Activated CD4-positive, alpha-beta T cell treated with anti-CD3 and anti-CD28 coated beads, Interleukin-2, amount 50 U/mL, for 48 hours (primary cell): ENCODE measurements at places on chromosomes 12 and 14.

GRCh38 chr12:737122-737739 is 15.1 kb upstream of the WNK1 start:
- no peak for DNase-seq

GRCh38 chr14:69644814-69645213 is 33.4 kb downstream of the SUSD6 start:
- no peak for DNase-seq

DNA sequence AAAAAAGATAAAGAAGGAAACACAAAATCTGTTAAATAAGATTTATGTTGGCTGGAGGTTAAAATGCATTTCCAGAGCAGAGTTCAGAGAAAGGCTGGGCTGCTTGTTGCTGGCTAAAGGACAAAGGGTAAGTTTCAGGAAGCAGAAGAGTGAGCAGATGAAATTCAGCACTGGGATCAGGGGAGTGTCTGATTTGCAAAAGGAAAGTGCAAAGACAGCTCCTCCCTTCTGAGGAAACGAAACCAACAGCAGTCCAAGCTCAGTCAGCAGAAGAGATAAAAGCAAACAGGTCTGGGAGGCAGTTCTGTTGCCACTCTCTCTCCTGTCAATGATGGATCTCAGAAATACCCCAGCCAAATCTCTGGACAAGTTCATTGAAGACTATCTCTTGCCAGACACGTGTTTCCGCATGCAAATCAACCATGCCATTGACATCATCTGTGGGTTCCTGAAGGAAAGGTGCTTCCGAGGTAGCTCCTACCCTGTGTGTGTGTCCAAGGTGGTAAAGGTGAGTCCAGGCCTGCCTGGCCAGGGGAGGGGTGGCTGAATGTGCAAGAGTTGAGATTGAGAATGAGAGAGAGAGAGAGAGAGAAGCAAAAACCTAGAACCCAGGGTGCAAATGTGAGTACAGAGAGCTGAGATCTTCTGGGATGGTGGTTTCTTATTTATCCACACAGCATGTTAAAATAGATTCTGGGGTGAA is at the start of gene OAS1:
TSS of gene OAS1 (plus strand) at position 251 of the 703 bp plus-strand sequence. CDS start at position 329, 78 bp downstream.
- DNase-seq = no peak

GRCh38 chr14:96118391-96118790 is 79.2 kb downstream of the C14orf132 start:
- no peak for DNase-seq

DNA sequence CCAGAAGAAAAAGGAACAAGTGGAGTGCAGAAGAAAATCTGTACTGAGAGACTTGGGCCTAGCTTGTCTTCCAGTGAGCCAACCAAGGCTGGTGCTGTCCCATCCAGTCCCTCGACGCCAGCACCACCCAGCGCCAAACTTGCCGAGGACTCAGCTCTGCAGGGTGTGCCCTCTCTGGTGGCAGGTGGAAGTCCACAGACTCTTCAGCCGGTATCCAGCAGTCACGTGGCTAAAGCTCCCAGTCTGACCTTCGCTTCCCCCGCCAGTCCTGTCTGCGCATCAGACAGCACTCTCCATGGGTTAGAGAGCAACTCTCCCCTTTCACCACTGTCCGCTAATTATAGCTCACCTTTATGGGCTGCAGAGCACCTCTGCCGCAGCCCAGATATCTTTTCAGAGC is 15.6 kb downstream of the CIPC start:
- no peak for DNase-seq

- DNase-seq = no peak
Observed at GRCh38 chr12:95487024-95487423, 13.1 kb downstream of the METAP2 start.

DNA sequence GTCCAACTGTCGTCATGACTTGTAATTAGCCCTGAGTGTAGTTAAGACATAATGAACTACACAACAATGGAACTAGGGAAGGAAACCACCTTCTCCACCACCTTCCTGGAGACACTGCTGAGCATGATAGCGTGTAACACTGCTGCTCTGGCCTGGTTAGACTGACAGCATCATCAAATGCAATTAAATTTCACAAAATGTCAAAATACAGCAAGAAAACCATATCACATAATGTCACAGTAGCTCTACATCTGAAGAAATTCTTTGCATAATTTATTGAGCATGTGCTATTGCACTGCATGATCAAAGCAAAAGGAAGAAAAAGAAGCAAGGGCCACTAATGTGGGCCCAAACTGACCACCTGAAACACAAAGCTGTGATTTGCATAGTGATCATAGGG is 321.8 kb upstream of the TMTC1 start:
- no peak for DNase-seq

DNA sequence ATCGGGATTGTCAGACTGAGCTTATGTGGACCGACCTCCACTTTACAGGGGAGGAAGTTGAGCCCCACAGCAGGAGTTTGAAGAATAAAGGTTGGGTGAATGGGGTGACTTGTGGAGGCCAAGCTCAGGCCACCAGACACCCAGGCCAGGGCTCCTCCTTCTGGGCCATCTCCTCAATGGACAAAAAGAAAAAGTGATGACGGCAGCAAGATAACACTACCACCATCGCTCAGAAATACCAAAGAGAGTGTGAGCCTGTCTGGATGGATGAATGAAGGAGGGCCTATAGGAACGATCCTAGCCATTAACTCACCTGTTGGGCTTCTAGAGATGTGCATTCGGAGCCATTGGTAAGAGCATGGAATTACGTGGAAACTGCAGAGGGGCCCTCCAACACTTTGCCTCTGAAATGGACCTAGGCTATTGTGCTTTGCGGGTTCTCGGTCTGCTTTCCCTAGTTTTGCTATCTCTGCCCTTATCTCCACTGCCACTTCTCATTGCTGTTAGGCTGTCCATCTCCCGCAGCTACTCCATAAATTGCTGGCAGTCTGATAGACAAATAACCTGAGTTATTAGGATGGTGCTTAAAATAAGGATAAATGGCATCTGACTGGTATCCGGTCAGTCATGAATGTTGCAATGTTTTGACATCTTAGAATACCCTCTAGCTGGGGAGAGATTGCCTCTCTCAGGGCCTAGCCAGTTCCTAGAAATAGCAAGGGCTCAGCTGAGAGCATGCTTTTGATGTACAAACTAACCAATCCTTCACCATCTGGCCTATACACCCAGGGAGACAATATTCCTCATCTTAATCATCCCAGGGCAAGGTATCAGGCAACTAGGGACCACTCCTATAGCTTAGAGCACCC is 9.6 kb upstream of the PLEK2 start:
- no peak for DNase-seq

DNA sequence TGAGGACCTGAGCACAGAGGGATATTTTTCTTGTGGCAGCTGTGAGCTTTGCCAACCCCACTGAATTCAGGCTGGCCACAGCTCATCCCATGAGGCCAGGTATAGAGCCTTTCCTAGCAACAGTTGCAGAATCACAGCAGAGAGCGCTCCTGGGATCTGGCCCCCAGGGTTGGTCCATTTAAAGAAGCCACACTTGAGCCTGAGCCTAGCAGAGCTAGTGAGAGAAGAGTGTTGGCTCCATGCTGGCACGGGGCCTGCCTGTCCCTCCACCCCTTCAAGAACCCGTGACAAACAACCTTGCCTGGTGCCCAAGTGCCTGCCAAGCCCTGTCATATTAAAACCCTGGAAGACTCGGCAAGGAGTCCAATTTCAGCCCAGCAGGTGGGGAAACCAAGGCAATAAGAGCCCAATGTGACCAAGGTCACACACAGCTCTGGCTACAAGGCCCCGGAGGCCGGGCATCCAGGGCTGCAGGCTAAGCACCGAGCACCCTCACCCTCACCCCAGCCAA is 91.6 kb downstream of the LRRC74A start:
- DNase-seq = no peak

- no peak for DNase-seq
Observed at GRCh38 chr12:75996861-75997447, 34.6 kb downstream of the PHLDA1 start.

GRCh38 chr14:102779574-102780315 is 2.5 kb downstream of the TRAF3 start:
- DNase-seq = no peak

GRCh38 chr14:71497645-71498086 is 434.6 kb upstream of the RGS6 start:
- no peak for DNase-seq

DNA sequence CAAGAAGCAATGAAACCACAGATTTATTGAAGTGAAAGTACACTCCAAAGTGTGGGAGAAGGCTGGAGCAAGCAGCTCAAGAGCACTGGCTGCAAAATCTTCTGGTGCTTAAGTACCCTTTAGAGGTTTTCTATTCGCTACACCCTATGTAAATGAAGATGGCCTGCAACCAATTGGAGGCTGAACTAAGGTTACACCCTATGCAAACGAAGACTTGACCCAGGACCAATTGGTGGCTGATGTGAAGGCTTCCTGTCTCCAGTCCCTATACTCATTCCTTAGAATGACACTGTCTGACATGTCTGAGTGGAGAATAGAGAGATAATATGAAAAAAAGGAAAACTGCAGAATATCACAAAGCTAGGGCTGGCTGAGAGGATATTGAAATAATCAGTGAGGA is 57.2 kb downstream of the ALG10B start:
- no peak for DNase-seq

DNA sequence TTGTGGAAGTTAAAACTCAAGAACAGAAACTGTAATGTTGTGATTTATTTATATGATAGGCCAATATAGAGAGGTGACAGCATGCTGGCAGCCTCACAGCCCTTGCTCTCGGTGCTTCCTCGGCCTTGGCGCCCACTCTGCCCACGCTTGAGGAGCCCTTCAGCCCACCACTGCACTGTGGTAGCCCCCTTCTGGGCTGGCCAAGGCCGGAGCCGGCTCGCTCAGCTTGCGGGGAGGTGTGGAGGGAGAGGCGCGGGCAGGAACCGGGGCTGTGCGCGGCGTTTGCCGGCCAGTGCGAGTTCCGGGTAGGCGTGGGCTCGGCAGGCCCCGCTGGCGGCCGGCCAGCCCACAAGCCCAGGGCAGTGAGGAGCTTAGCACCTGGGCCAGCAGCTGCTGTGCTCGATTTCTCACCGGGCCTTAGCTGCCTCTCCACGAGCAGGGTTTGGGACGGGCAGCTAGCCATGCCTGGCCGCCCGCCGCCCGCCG is 65.8 kb upstream of the SLC8A3 start:
- DNase-seq = peak; percentile 4

- DNase-seq = peak; percentile 54
Observed at GRCh38 chr12:7959701-7960121, 23.7 kb upstream of the SLC2A3 start.

- no peak for DNase-seq
Observed at GRCh38 chr12:63018273-63018672, 83.3 kb upstream of the PPM1H start.

DNA sequence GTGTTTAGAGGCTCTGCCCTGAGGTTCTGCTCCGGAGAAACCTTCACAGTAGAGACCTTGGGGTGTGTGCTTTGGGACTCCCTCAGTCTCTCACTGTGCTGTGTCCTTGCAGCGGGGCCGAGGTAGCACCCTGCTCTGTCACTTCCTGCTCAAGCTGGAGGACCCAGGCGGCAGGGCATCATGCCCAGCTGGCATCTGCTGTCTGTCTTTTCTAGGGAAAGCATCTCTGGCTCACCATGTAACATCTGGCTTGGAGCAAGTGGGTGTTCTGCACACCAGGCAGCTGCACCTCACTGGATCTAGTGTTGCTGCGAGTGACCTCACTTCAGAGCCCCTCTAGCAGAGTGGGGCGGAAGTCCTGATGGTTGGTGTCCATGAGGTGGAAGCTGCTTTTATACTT is 124.5 kb downstream of the ESRRB start:
- no peak for DNase-seq

GRCh38 chr14:75764020-75764419 is 103.0 kb downstream of the TTLL5 start:
- no peak for DNase-seq

DNA sequence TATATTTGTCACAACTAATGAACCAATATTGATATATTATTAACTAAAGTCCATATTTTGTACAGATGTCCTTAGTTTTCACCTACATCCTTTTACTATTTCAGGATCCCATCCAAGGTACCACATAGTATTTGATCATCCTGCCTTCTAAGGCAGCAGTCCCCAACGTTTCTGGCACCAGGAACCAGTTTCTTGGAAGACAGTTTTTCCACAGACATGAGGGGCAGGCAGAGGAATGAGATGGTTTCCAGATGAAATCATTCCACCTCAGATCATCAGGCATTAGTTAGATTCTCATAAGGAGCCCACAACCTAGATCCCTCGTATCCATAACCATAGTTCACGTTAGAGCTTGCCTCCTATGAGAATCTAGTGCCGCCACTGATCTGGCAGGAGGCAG is 82.8 kb upstream of the BCL2L14 start:
- DNase-seq = no peak

GRCh38 chr14:100076133-100076532 is 10.9 kb downstream of the EVL start:
- DNase-seq = no peak

DNA sequence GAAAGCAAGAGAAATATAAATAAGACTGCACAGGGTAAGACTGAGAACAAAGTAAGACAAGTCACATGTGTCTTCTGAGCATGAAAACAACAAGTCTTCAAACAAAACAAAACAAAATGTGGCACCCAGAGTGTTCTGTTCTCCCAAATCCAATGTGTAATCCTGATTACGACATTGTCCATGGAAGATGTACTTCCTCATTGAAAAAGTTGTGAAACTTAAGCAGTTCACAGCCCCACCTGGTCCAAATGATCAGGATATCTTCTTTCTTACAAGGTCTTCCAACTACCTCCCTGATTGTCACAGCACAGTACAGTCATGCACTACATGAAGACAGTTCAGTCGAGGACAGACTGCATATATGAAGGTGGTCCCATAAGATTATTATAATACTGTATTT is 23.3 kb upstream of the NEK9 start:
- no peak for DNase-seq

DNA sequence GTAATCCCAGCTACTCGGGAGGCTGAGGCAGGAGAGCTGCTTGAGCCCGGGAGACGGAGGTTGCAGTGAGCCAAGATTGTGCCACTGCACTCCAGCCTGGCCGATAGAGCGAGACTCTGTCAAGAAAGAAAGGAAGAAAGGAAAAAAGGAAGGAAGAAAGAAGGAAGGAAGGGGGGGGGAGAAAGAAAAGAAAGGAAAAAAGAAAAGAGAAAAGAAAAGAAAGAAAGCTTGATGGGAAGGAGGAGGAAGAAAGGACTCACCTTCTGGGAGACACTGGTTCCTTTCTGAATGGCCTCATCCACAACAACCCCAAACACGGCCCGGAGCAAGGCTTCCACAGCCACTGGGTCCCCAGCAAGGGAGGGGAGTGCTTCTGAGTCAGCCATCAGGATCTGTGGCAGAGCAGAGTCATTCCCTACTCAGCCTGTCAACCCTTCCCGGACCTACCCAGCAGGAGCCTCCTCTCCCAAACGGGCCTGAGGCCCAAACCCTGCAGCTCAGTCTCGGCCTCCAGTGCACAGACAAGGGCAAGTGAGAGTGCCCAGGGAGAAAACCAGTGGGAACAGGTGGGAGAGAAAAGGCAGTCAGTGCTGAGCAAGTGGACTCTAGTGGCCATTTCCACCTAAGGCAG is 7.3 kb upstream of the ZNF740 start:
- DNase-seq = no peak
